Melanocyte of skin (primary cell): ENCODE measurements at places on chromosomes 7 and 10. TPM values are rescaled to one million over a fixed set of nuclear protein-coding genes. Genes with fewer than 3 reads are reported as not detected.

The ADO gene
- total RNA-seq = 27.1 and 28.0 TPM in 2 replicates

The MUC12 gene
- not detected in 2 replicates for total RNA-seq

The MKI67 gene
- total RNA-seq = 13.8 and 20.3 TPM in 2 replicates

The SYNPO2L gene
- not detected in 2 replicates for total RNA-seq

The PDCD4 gene
- total RNA-seq = 16.0 and 19.3 TPM in 2 replicates

The TMEM196 gene
- not detected in 2 replicates for total RNA-seq

The EEPD1 gene
- 10.3 and 12.0 TPM in 2 replicates for total RNA-seq

The EGR2 gene
- total RNA-seq = under 0.01 TPM in 1 of 2 replicates, not detected in the other

The PPA1 gene
- 134 and 184 TPM in 2 replicates for total RNA-seq

The LIPF gene
- not detected in 2 replicates for total RNA-seq

The WDR37 gene
- 15.3 and 16.8 TPM in 2 replicates for total RNA-seq

The SPDYE5 gene
- total RNA-seq = not detected in 2 replicates

The SNX13 gene
- 33.6 and 42.9 TPM in 2 replicates for total RNA-seq

The C10orf62 gene
- total RNA-seq = 0.73 TPM in 1 of 2 replicates, not detected in the other

The CHST15 gene
- total RNA-seq = 0.46 and 1.00 TPM in 2 replicates

The MKX gene
- not detected in 2 replicates for total RNA-seq

The ACADSB gene
- 8.0 and 9.9 TPM in 2 replicates for total RNA-seq

The MOGAT3 gene
- total RNA-seq = not detected in 2 replicates

The METTL27 gene
- 5.0 TPM in 1 of 2 replicates, not detected in the other for total RNA-seq

The BEND7 gene
- total RNA-seq = 1.3 and 1.7 TPM in 2 replicates

The STAG3 gene
- 1.2 and 1.7 TPM in 2 replicates for total RNA-seq

The CHAT gene
- not detected in 2 replicates for total RNA-seq

The WDR86 gene
- total RNA-seq = not detected in 2 replicates

The CYP3A4 gene
- total RNA-seq = not detected in 2 replicates

The HOXA1 gene
- 0.33 and 0.93 TPM in 2 replicates for total RNA-seq

The HECW1 gene
- total RNA-seq = 0.73 TPM in 1 of 2 replicates, not detected in the other

The NKX2-3 gene
- not detected in 2 replicates for total RNA-seq

The PRSS37 gene
- total RNA-seq = not detected in 2 replicates

The CRTAC1 gene
- 0.34 TPM in 1 of 2 replicates, not detected in the other for total RNA-seq

The EN2 gene
- total RNA-seq = under 0.01 and 3.1 TPM in 2 replicates

The NCAPG2 gene
- 12.7 and 16.5 TPM in 2 replicates for total RNA-seq
